Activated naive CD8-positive, alpha-beta T cell treated with anti-CD3 and anti-CD28 coated beads, Interleukin-2, amount 10 ng/mL, durations not matched to agents 7 days and 5 days (primary cell): ENCODE measurements at places on chromosomes 16 and 17. TPM values are rescaled to one million over a fixed set of nuclear protein-coding genes. Genes with fewer than 3 reads are reported as not detected.

FMNL1 gene
- total RNA-seq = 408 TPM

SULT1A2 gene
- total RNA-seq = 1.0 TPM

PDILT gene
- total RNA-seq = not detected

FADS6 gene
- not detected for total RNA-seq

CA4 gene
- not detected for total RNA-seq

ALDH3A1 gene
- not detected for total RNA-seq

RNF222 gene
- total RNA-seq = 0.30 TPM

ADORA2B gene
- total RNA-seq = 4.2 TPM

HBA2 gene
- total RNA-seq = not detected

CHST5 gene
- not detected for total RNA-seq

GINS2 gene
- 34.2 TPM for total RNA-seq

ATXN7L3 gene
- total RNA-seq = 116 TPM

DNA sequence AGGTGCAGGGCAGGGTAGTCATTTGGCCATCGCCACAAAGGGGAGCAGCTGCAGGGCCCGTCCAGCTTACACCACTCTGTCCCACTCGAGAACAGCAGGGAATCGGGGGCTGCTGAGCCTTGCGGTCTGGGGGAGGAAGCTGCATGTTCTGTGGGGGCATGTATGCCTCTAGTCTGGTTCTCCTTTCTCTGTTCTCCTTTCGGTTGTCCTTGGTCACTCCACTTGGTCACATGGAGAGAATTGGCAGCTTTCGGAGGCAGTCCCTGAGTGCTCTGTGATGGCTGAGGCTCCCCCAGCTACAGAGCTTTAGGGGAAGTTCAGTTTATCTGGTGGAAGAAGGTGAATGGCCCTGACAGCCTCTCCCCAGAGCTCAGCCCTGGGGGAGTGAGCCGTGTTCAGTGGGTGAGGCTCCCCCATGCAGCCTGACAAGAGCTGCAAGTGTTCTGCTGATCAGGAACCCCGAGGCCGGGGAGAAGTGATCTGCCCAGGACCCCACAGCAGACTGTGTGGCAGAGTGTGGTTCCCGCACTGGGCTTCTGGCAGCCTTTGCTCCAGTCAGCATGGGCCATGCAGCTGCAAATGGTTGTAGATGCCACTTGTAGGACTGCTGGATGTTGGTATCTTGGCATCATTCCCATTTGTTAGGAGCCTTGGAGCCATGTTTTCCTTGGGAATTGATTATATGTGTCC, 22.3 kb upstream of the SMPD3 start:
- DNase-seq = peak; percentile 51

DNA sequence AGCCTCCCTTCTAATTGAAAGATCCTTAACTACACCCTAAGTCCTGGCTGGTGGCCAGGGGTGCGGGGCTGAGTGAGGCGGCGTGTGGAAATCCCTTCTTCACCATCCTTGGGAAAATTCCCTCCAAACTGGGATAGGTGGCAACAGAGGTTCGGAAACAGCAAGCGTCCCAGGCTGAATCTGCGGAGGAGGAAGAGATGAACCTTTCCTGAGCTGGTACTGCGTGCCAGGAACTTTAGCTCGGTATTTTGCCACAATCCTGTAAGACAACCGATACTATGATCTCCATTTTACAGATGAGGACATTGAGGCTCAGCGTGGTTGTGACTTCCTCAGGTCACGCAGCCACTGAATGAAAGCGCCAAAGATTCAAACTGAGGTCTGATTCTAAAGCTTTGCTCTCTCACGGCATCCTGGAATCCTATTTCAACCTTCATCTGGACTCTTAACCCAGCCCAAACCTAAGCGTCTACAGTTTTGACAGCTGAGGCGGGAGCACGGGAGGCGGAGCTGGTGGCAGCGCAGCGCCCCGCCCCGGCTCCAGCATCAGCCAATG, 583 bp upstream of the CYLD start:
- DNase-seq = no peak

- peak; percentile 81 for DNase-seq
These were observed 558 bp downstream of the SOX15 start for GRCh38 chr17:7589204-7589868.

DNA sequence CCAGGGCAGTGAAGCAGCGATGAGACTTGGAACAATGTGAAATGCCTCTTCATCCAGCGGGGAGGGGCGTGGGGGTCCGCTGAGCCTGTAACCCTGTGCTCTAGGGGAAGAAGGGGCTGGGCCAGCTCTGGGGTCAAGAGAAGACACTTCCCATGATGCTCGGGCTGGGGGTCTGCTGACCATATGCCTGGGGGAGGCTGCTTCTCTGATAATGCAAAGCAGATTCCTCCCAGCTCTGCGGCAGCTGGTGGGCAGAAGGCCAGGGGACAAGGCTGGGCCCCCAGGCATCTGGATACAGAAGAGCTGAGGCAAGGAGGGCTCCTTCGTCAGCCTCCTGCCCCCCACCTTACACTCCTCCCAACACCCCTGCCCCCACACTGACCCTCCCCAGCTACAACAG, 24.7 kb downstream of the NGFR start:
- DNase-seq = no peak

GRCh38 chr16:81616321-81617020, 162.6 kb upstream of the PLCG2 start:
- peak; percentile 79 for DNase-seq

- no peak for DNase-seq
These were observed 6.0 kb downstream of the CDH3 start for GRCh38 chr16:68651136-68651535.

GRCh38 chr17:36862116-36862920, 75.0 kb upstream of the LHX1 start:
- no peak for DNase-seq

GRCh38 chr17:2860883-2861282, 64.6 kb downstream of the RAP1GAP2 start:
- DNase-seq = no peak

DNA sequence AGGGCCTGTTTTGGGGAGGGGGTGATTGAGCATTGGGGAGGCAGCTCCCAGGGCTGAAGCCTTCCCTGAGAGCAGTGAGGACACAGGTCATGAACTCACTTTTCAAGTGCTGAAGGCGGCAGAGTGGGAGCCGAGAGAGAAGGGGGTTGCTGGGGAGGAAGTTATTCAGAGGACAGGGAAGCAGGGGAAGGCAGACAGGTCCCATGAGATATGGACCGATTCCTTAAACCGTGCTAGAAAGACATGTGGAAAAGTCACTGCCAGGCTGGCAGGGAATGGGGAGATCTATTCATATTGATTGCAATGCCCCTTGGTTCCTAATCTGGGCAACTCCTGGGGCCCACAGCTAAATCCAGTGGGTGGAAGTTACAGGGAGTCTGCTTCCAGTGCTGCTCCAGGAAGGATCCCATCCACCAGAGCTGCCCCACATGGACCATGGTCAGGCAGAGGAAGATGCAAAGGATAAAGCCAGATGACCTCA, 1.1 kb downstream of the CCL4 start:
- DNase-seq = no peak

- DNase-seq = no peak
These were observed 6.0 kb downstream of the TTC19 start for GRCh38 chr17:16005636-16006035.

DNA sequence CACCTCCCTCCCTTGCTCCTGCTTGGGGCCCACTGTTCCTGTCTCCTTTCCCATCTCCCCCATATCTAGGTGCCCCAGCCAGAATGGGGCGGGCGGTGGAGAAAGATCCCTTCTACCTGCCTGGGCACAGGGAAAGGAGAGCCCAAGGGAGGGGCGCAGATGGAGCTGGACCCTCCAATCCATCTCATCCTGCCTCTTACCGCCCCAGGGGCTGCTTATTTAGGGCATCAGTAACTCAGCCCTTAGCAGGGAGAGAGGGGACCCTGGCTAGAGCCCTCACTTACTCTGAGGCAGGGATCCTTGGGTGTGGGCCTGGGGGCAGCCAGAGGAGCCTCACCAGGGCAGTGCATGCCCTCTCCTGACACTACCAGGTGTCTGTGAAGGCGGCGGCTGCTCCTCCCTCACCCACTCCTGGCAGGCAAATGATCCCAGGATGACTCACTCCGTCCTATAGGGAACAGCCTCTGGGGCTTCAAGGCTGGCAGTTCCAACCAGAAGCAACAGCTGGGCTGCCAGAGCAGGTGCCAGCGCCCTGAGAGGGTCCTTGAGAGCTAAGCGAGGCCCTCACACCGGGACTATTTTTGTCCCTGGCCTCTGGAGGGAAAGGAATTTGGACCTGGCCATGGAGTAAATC, 16.3 kb upstream of the BCAR1 start:
- no peak for DNase-seq

GRCh38 chr17:41864498-41864835, 756 bp downstream of the KLHL11 start:
- DNase-seq = no peak

DNA sequence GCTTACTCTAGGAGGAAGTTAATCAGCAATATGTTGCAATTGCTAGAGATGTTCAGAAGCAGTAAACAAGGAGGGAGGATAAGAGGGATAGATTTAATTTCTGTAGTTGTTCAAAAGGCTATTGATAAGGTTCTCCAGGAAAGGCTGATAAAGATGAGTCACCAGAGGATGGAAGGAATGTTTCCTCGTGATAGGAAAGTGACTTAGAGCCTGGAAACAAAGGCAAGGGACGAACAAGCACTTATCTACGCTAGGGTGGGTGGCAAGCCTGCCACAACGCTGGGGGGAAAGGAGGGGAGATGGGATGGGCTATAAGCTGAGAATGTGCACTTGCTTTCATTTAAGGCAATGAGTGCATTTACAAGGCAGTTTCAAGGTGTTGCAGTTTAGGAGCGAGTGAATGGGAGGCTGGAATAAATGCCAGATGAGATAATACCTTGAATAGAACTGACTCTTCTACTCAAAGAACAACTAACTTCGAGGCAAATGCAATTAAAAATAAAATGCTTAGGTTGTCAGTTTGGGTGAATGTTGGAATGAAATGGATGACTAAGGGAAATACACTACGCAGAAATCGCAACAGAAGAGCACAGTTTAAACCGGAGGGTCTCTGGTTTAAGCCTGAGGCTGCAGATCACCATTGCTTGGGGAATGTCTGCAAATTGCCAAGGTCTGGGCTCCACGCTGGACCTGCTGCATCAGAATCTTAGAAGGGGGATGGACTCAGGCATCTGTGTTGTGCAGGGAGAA, 76.0 kb upstream of the RBBP6 start:
- no peak for DNase-seq

- DNase-seq = peak; percentile 63
These were observed 901 bp downstream of the CDYL2 start for GRCh38 chr16:80803339-80804055.

- no peak for DNase-seq
These were observed 29.7 kb downstream of the MRC2 start for GRCh38 chr17:62657145-62657665.

DNA sequence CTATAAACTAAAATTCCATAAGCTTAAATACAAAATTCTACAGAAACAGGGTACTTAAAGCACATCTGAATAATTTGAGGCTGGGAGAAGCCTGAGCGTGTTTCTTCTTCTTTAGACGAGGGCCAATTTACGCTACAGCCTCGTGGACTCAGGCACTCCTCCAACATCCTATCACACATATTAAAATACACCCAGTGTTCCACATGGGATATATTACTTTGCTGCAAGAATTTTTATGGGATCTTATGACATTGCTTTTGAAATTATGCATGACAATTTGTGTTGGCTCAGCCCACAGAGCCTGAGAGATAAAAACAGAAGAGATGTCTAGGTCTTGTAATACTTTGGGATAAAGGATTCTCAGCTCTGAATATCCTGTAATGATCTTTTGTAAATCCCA, 3.5 kb upstream of the TANGO6 start:
- no peak for DNase-seq

DNA sequence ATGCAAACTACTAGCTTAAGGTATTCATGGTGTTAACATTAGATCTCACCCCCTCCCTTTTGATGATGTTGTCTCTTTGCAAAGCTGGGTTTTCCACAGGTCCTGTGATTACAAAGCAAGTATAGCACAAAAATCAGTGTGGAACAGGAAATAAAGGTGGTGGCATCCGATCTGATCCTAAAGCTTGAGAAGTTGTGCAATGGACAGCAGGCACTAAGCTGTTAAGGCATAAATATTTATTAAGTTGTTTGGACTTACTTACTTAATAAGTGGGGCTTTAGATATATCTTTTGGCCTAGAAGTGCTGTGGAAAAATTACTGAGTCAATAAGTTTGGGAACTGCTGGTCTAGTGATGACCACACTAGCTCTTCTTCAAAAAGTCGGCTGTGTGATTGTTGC, 5.0 kb downstream of the GLP2R start:
- no peak for DNase-seq

- DNase-seq = no peak
These were observed 5.9 kb downstream of the RETREG3 start for GRCh38 chr17:42603318-42603717.

DNA sequence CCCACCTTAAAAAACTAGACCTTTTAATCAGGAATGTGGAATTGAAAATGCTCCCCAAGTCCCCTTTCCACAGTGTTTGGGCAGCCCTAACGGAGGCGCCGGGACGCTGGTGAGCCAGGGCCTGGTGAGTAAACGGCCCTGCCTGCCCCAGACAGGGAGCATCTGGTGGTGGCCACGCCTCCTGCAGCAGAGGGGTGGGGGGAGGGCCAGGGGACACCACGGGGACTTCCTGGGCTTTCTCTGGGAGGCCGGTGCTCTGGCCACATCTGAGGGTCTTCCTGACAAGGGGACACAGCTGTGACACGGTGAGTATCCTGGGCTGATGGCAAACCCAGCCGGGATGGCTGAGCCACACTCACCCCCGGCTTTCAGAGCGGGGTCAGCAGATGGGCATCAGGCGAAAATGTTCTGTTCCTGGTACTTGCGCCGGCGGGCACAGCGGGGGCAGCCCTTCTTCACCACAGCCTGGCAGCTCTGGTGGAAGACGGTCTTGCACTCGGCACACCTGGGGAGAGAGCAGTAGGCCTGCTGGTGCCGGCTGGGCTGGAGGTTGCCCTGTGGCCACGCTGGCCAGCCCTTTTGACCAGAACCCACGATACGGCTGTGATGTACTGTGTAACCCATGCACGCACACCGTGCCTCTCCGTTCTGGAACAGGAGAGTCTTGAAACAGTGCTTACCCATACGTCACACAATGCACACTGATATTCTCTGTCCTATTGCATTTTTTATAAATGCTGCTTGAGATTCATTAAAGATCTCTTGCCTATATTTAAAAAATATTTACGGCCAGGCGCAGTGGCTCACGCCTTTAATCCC, 5.0 kb upstream of the ARHGAP27 start:
- no peak for DNase-seq

DNA sequence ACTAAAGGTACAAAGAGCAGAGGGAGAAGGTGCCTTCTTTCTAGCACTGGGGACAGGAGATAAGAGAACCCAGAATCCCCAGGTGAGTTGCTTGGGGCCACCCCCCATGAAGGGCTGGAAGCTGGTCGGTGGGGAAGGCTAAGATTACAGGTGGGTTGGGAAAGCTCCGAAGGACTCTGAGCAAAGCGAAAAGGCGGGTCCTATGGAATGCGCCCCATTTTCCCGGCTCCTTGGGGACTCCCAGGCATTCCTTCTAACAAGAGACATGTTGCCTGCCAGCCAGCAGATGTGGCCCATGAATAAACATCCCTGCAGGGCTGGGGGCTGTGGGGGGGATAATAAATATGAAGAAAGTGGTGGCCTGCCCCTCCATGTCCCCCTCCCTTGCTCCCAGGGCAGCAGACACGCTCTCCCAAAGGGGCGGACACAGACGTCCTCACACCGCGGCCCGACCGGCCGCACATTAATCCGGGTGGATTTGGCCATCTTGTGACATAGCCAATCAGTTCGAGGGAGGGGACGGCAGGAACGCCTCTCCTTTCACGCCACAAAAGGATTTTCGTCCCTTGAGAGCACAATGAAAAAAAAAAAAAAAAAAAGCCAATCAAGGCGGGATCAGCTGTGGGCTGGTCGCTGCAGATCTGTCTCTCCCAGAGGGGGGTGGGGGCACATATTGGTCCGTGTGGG, 98.5 kb downstream of the SOX9 start:
- DNase-seq = no peak
